GM18507 (cell line): ENCODE measurements at places on chromosomes 6 and 20.

- no peak for DNase-seq
These were observed 34.1 kb downstream of the CDC40 start for GRCh38 chr6:110214338-110214737.

GRCh38 chr6:24606200-24606930, 39.6 kb downstream of the KIAA0319 start:
- no peak for DNase-seq

- DNase-seq = no peak
These were observed 2.7 kb downstream of the SLC17A2 start for GRCh38 chr6:25927756-25928216.

GRCh38 chr20:33401921-33402369, 626 bp upstream of the CDK5RAP1 start:
- DNase-seq = no peak

DNA sequence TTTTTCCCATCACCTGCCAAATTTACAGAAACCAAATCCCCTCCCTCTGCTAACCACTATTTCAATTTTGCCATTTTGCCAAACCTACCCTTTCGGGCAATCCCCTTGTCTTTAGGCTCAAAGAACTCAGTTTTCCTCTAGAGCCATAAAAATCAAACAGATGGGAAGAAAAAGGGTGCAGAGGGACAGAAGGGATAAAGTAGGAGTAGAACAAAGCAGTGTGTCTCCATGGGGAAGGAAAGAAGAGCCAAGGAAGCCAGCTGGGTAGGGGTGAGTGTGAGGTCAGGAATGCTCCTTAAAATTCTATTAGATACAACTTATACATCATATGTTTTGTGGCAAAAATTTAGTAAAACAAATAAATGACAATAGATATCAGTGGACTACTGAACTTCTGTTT, 316.5 kb downstream of the BTBD9 start:
- no peak for DNase-seq

DNA sequence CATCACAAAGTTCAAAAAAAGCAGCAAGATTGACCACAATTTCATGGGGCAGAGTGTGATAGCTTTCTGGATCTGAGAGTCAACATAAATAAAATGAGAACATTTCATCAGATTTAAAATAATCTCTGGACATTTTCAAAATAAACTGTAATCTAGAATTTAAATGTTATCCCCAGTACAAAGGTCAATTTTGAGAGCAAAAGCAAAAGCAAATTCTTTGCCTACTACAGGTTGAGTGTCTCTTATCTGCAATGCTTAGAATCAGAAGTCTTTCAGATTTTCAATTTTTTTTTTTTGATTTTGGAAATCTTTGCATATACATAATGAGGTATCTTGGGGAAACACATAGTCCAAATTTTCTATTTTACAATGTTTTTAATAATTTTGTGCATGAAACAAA, 67.6 kb upstream of the LYRM2 start:
- DNase-seq = no peak

DNA sequence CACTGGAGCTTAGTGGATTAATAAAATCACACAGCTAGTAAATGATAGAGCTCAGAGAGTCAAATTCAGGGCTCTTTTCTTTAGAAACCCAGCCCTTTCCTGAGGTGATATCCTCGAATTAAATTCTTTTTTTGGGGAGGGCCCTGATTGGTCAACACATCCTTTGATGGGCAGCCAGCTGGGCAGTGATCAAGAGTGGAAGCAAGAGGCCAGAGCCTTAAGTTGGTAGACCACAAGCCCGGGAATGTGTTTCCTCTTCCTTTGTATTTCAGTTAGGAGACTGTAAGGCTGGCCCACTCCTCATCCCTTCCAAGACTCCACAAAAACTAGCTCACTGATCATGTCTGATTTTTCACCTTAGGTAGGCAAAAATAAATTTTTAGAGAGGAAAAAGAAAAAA, 640.5 kb downstream of the DHX35 start:
- DNase-seq = no peak

GRCh38 chr20:36540551-36541211, 638 bp upstream of the MYL9 start:
- DNase-seq = no peak

DNA sequence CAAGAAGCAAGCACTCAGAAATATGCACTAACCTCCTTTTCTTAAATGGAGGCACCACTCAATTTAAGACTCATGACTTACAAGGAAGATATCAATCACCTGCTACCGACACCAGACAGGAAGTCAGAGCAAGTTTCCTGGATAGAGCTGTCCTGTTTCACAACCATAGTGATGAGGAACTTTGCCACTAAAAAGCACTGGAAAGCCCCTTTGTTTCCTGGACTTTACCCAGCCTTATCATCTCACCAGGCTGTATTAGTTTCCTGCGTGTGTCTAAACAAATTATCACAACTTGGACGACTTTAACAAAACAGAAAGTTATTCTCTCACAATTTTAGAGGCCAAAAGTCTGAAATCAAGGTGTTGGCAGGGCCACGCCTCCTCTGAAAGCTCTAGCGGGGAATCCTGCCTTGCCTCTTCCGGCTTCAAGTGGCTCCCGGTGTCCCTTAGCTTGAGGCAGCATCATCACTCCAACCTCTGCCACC, 253.8 kb upstream of the STXBP5 start:
- DNase-seq = no peak

- no peak for DNase-seq
These were observed 82.5 kb upstream of the PLEKHG1 start for GRCh38 chr6:150517175-150517574.

DNA sequence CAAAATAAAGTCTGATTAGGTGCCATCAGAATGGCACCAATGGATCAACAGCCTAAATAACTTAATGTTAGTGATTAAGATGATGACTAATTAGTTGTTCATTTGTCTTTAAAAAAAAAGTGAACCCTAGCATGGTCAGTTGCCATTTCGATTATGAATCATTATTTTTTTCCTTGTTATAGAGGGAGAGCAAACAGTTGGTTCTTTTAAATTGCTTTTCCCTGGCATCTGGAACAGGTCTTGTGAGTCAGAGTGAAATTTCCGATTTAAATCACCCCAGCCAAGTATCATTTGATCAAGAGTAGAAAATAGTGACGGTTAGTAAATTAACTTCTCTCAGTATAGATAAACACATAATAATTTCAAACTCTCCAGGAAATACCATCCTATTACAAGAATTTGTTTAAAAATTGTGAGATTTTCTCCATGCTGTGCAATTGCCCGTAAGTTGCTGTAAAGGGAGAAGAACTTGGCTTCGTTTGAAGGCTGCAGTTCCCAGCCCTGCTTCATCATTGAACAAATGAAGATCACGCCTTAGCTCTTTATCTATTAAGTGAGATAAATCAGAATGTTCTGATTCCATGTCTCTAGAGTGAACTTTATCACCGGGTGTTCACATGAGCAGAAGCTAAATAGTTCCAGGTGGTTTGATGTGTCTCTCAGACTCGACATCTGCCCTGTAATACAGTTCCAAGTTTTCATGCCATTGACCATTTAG, 741.3 kb downstream of the DOK5 start:
- DNase-seq = no peak

DNA sequence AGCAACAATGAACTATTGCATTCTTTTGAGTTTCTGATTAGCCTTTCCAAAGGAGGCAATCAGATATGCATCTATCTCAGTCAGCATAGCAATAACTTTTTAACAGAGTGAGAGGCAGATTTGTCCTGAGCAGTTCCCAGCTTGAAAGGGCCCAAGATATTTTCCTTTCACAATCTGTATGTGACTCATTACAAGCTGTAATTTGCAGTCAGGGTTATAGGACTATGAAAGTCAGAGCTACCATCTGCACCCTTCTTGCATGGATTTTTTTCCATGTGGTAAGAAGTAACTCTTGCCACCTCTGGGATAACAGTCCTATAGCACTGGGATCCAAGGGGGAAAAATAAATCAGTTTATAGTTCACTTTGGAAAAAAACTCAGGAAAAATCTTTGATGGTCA, 318.2 kb upstream of the RGS17 start:
- no peak for DNase-seq

DNA sequence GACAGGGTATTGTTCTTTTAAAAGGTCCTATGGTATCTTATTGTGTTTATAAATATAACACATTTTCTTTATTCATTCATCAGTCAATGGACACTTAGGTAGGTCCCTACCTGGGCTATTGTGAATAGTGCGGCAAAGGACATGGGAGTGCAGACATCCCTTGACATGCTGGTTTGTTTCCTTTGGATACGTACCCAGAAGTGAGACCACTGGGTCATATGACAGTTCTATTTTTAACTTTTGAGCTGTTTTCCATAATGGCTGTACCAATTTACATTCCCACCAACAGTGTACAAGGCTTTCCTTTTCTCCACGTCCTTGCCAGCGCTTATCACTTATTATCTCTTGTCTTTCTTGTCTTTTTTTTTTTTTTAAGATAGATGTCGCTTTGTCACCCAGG, 627.5 kb downstream of the PRKN start:
- DNase-seq = no peak
